ENCODE measurements at places on chromosomes 1 and 21.
A peak's percentile ranks its signal among the peaks of the same experiment; 100 is the strongest.

GRCh38 chr1:189616893-189617292 is 860.8 kb downstream of the BRINP3 start:
- DNase-seq = peak; percentile 56

DNA sequence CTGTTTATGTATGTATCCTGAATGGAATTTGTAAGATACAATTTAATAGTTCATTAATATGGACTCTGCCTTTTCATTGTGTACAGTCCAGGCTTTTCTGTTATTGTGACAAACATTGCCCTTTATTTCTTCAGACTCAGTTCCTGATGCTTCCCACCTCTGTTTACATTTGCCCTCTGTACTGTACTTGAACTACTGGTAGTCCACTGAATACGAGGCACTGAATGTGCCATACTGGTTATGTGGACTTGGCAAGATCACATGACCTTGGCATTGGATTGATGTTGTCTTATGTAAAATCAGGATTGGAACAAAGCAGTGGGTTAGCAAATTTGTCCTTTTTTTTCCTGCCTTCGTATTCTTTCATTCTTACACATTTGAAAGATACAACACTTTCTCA is 27.8 kb downstream of the RALGPS2 start:
- no peak for DNase-seq

DNA sequence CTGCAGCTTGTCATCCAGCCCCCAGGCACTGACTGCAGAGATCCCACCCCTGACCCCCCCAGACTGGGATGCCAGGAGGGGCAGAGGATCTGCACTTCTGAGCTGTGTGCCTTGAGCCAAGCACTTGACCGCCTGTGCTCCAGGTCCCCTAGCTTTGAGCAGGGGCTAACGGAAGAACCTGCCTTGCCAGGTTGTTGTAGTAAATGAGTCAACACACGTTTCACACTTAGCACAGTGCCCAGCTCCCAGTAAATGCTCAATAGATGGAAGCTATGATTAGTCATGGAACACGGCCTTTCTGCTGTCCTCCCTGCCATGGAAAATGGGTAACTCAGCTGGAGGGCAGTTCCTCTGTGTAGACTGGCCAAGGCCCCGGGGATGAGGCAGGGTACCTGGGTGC is 24.1 kb downstream of the IFFO2 start:
- DNase-seq = no peak

DNA sequence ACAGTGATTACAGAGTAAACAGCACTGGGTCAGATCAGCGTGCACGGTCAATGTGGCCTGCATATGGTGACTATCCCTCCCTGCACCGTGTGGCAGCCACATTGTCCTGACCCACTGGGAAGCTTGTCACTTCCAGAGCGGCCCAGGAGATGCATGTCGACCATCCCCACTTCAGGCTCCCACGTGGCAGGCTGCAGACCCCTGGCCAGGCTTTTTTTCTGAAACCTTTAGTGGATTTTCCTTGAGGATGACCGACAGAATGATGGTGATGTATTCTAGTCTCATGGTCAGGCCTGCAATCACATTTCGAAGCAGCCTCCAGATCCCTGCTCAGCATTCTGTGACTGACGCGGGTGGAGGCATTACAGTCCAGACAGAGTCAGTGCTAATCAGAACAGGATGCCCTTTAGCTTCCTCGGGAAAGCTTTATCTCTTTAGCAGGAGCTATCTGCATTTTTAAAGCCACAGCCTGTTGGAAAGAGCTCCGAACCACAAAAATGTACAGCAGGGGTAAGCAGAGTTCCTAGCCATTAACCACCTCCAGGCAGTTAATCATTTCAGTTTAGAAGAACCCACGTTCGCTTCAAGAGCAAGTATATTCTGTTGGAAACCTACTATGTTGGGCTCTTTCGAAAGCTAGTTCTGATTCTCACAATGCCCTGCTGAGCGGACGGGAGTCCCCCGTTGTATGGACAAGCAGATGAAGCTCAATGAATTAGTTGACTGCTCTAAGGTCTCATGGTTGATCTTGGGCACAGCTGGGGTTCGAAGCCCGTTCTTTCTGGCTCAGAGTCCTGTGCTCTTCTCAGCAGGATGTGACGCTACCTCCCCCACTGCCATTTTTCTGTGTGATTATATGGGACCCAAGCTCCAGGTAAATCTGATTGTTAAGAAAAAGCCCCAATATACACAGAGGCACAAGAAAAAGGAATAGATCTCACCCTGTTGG is 56.5 kb downstream of the IRF2BP2 start:
- no peak for DNase-seq

- DNase-seq = no peak
Observed at GRCh38 chr1:59631561-59632255, 183.0 kb upstream of the HOOK1 start.

- DNase-seq = peak; percentile 22
Observed at GRCh38 chr1:88946861-88947260, 45.6 kb downstream of the KYAT3 start.

DNA sequence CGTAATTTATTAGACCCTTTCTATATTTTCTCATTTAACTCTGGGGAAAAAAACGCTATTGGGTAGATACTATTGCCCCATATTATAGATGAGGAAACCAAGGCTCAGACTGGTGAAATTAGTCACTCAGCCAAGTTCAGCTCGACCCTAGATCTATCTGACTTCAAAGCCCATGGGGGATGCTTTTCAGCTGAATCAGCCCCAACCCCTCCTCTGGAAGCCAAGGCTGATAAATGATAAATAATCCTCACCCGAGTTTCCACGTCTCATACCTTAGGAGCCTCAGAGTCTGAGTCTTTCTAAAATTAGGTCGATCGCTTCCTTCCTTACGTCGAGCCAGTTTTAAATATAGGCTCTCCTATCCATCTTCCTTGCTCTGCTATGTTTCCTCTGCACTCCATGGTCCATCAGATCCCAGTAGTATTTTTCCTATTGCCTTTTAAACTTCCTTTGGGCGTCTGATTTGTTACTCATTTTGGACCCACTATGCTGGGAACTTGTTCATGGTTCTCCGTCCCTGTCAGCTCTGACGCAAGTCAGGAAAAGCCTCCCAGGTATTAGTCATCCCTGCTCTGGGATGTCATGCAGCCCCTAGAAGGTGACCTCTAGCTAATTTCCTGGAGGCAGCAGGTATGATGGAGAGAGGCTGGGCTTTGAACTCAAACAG is 122.8 kb downstream of the PLPP3 start:
- DNase-seq = peak; percentile 86

DNA sequence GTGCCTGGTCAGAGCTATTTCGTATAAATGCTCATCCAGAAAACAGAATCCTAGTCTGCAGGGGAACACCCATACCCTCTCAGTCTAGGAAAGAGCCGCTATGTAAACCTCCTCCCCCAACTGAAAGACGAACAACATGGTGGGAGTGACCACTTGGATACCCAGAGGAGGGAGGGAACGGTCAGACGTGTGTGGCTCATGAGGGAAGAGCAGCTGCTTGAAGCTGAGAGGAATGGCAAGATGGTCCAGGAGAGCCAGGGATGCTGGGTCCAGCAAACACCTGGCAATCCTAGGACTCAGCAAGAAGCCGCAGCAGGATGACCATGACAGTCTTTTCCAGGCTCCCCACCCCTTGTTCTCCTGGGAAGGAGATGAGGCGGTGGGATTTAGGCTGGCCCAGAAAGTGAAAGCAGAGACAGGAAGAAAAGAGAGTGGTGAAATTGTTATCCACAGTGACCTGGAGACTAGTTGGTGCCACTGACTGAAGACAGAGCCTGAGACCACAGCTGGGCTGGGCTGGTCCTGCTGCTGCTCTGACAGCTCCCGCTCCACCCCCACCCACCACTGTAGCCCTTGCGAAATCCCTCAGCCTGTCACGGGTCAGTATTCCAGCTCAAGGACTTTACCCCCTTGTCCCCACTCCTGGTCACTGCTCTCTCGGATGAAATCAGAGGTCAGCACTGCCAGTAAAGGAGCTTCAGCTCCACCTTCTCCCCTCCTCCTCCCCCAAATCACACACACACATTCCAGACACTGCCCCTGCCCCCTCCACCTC is 3.6 kb downstream of the CERS2 start:
- DNase-seq = peak; percentile 76

- peak; percentile 84 for DNase-seq
Observed at GRCh38 chr1:192476802-192477298, 98.7 kb upstream of the RGS1 start.

GRCh38 chr1:31409946-31410858 is 2.8 kb upstream of the SERINC2 start:
- DNase-seq = no peak

DNA sequence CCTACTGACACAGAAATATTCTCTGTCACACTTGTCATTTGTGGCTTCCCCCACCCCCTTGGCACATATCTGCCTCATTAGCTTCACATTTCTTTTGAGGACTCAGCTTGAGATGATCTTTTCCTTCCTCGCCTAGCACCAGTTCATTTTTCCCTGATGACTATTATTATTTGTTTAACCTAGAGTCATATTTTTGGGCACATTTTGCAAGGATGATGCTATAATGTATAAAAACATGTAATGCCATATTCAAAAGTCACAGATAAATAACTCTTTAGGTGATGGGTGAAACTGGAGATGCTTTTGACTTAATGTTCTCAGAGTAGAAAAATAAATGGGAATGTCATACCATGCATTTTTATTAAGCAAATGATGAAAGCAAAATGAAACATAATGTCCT is 202.7 kb downstream of the BACH1 start:
- DNase-seq = peak; percentile 87

GRCh38 chr1:76121850-76122249 is 47.3 kb downstream of the ST6GALNAC3 start:
- no peak for DNase-seq

GRCh38 chr1:182446033-182446669 is 3.8 kb upstream of the RGSL1 start:
- peak; percentile 65 for DNase-seq

- peak; percentile 46 for DNase-seq
Observed at GRCh38 chr1:18234790-18235242, 127.2 kb downstream of the IGSF21 start.

DNA sequence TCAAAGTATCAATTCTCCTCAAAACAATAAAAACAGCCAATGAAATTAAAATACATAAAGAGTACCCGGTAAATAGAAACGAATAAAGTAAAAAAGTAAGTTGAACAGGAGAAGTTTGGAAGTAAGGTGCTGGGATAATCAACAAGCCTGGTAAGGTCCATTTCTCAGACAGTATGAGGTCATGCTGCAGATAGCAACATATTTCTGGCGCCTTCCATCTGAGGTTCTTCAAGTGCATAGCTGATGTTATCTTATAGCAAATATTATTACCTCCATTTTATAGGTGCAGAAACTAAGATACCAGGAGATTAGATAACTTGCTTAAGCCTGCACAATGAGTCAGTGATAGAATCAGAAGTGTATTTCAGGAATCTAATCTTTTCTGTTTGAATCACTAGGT is 23.7 kb upstream of the CEP350 start:
- DNase-seq = no peak

GRCh38 chr1:38175121-38175520 is 128.5 kb upstream of the POU3F1 start:
- no peak for DNase-seq

GRCh38 chr1:227729144-227729880 is 5.8 kb downstream of the JMJD4 start:
- DNase-seq = no peak

All from cardiac fibroblast (primary cell).